ENCODE measurements at places on chromosomes 4 and X.

- DNase-seq = no peak
Observed at GRCh38 chrX:46587158-46587557, 13.6 kb downstream of the CHST7 start.

GRCh38 chr4:79013756-79014155 is 74.5 kb upstream of the PAQR3 start:
- peak; percentile 4 for DNase-seq

GRCh38 chr4:22190855-22191254 is 242.3 kb upstream of the KCNIP4 start:
- DNase-seq = no peak

DNA sequence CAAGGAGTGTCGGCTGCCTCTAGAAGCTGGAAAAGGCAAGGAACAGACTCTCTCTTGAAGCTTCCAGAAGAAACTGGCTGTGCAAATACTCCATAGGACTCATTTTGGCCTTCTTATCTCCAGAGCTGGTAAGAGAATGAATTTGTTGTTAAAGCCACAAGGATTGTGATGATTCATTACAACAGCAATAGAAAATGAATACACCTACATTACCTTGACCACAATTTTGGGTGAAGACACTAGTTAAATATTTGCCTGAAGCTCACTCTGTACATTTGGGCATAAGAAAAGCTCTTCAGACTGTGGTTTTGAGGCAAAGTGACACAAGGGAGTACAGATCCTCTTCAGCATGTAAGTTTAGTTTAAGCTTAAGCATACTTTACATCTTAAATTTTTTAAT is 134.5 kb upstream of the TLL1 start:
- DNase-seq = no peak

- no peak for DNase-seq
Observed at GRCh38 chrX:103624111-103624510, 4.7 kb upstream of the TCEAL1 start.

DNA sequence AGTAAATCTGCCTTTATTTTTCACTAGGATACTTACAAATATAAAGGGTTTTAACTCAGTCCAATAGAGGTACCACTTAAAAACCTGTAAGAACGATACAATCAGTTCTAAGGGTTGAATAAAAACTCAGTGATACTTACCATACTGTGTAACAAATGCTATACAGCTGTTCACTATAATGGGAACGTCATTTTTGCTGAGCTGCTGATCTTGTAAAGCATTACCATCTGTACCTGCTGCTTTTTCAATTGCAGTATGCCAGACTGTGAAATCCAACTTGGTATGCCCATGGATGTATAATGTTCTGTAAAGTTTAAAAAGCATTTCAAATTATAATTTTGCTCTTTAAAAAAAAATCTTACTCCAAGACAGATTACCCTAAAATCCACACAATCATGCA is 111.2 kb downstream of the ARAP2 start:
- no peak for DNase-seq

- no peak for DNase-seq
Observed at GRCh38 chrX:46665232-46666152, 91.9 kb downstream of the CHST7 start.

- DNase-seq = no peak
Observed at GRCh38 chr4:113901994-113902787, 77.3 kb downstream of the ARSJ start.

- DNase-seq = no peak
Observed at GRCh38 chr4:123577225-123577906, 180.8 kb downstream of the SPRY1 start.

DNA sequence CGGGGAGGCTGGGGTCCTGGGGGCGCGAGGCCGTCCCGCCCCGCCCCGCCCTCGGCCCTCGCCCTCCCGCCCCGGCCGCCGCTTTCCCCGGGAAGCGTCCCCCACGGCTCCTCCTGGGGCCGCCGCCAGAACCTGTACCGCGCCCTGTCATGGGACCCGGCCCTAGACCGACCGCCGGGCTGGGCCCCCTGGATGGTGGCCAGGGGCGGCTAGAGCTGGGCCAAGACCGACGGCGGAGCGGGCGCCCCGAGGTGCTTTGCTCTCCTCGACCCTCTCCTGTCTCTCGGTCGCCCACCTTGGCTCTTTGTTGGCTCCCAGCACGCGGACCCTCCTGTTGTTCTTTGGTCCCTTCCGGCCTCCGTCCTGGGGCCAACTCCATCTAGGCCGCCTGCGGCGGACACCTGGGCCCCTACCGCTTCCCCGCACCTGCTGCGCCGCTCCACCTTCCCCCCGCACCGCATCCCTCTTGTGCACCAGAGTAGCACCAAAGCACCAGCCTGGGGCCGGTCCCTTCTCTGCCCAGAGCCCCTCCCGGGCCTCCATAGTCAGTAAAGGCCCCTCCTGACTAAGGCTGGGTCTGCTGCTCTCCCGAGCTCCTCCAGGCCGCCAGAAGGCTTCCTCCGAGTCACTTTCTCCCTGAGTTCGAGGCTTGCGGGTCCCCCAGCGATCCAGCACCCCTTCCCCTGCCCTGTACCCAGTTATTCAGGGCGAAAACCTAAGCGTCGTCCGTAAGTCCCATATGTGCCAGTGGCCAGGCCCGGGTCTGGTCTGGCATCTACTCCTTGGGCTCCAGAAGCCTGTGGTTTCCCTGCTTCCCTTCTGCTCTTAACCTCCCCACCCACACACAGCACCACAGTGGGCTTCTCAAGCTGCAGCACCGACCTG is 587 bp downstream of the TACC3 start:
- DNase-seq = no peak

GRCh38 chr4:2941138-2942036 is 21.8 kb downstream of the NOP14 start:
- no peak for DNase-seq

GRCh38 chr4:187289371-187289770 is 565.7 kb upstream of the FAT1 start:
- no peak for DNase-seq

DNA sequence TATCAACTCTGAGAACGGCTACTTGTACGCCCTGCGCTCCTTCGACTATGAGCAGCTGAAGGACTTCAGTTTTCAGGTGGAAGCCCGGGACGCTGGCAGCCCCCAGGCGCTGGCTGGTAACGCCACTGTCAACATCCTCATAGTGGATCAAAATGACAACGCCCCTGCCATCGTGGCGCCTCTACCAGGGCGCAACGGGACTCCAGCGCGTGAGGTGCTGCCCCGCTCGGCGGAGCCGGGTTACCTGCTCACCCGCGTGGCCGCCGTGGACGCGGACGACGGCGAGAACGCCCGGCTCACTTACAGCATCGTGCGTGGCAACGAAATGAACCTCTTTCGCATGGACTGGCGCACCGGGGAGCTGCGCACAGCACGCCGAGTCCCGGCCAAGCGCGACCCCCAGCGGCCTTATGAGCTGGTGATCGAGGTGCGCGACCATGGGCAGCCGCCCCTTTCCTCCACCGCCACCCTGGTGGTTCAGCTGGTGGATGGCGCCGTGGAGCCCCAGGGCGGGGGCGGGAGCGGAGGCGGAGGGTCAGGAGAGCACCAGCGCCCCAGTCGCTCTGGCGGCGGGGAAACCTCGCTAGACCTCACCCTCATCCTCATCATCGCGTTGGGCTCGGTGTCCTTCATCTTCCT is 2.7 kb downstream of the PCDH10 start:
- no peak for DNase-seq

GRCh38 chr4:48556268-48556667 is 66.2 kb downstream of the ZAR1 start:
- DNase-seq = no peak

DNA sequence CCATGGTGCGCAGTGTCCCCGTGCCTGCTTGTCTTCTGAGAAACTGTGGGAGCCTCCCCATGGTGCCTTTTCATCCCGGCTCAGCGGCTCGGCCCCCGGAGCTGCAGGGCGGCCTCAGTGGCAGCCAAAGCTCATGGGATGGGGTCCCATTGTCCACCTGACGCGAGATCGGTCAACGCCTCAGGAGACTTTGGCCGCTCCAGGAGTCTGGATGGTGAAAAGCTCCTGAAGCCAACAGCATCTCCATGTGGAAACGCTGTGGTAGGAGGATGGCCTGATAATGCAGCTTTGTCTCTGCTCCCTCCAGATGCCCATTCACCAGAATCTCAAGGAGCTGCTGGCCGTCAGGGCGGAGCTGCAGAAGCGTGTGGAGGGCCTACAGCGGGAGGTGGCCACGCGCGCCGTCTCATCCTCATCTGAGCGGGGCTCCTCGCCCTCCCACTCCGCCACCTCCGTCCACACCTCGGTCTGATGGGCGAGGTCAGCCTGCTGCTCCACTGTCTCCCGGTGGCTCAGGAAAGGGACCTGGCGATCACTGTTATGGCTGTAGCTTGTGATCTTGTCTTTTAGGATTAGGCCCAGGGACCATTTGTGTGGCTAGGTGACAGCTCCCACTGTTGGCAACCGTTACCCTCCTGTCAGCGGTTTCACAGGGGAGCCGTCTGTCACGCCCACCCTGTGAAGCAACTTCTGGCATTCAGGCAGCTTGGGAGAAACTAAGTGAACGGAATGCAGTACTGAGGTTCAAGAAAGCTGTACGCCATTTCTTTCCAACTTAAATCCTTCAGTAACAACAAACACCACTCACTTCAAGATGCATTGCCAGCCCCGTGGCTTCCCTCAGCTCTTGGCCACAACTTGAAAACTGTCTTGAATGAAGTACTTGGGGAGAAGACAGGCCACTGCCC is 69.3 kb downstream of the MTMR1 start:
- no peak for DNase-seq

DNA sequence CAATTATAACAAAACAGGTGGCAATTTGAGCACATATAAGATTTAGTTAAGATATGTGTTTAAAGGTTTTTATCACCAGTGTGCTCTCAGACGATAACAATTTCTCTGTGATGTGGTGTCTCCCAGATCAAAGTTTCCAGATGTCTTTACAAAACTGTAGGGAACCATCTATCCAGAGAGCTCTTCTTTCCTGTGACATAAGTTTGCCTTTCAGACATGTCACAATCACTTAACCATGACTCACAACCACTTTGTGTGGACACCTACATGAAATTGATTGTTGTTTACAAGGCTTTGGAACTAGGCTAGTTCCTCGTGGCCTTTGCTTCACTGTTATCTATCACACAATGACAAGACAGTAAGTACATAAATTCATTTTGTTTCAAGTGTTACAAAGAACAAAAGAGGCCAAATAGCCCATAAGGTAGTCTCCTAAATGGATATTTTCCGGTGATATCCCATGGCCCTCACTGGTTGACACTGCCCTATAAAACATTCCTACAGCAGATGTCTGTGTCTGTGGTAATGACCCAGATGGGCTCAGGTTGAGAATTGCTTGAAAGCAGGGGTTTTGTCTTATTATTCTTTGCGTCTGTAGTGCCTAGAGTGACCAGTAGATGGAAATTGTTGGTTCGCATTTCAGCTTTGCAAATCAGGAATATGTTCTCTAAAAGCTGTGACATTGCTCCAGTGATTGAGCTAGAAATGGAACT is 297.8 kb upstream of the FAM241A start:
- no peak for DNase-seq

- DNase-seq = no peak
Observed at GRCh38 chr4:48710446-48711209, 69.5 kb downstream of the FRYL start.

DNA sequence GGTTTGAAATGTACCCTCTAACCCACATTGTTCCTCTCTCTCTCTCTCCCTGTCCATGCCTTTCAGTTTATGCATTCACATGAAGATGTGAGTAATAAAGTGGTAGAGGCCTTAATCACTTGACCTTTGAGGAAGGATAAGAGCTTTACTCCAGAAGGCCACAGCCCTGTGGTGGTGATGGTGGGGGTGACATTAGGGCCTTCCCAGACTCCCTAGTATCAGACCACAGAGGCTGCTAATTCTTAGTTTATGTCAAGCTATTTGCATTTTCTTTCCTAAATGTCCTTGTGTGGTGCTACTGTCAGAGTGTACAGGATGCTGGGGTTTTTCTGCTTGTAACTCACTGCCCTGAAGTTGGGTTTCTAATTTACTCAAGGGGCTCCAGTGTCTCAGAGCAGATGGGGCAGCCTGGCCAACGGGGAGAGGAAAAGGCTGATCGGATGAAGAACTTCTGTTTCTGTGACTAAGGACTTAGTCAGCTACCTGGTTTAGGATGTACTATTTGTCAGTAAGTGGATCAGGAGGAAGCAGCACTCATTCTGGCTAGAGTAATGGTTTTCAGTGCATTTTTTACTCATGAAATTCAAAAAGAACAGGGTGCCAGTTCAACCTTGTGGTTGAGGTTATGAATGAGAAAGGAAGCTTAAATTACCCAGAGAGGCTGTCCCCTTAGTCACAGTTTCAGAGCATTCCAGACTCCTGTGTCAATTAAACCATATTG is 509.6 kb upstream of the DIPK2B start:
- no peak for DNase-seq

- no peak for DNase-seq
Observed at GRCh38 chrX:124127496-124127895, 166.0 kb downstream of the STAG2 start.

GRCh38 chrX:11427453-11428071 is 134.3 kb downstream of the AMELX start:
- DNase-seq = no peak

DNA sequence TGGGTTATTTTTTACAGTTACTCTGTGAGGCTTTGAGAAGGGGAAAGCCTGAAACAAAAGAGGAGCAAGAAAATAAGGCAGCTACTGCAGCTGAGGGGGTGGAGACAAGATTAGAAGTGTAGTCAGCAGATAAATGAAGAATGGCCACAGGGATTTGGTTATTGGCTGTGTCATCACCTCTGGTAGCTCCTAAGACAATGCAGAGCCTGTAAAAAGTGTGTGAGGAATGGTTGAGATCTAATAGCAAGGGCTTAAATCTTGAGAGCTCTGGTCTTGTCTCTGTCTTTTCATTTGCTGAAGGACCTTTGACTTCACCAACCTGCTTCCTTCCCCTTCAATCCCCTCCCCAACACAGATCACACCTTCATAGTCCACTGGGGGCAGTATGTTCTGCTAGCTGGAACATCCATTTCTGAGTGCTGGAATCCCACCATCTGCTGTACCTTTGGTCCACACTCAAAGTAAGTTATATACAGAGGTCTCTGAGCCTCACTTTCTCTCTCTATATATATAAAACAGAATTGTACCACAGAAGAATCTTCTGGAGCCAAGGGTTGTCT is 213.7 kb upstream of the ZIC3 start:
- DNase-seq = no peak

GRCh38 chrX:124820738-124821137 is 474.4 kb downstream of the SH2D1A start:
- DNase-seq = no peak
